Activated CD8-positive, alpha-beta memory T cell treated with anti-CD3 and anti-CD28 coated beads, Interleukin-2, amount 10 ng/mL, durations not matched to agents 7 days and 5 days (primary cell): ENCODE measurements at places on chromosomes 5 and 9. TPM values are rescaled to one million over a fixed set of nuclear protein-coding genes. Genes with fewer than 3 reads are reported as not detected.

GRCh38 chr5:57494104-57495098, 11.8 kb upstream of the ACTBL2 start:
- peak; percentile 59 for DNase-seq
- H3K27ac ChIP-seq = peak overlapping the region; percentile 20
- H3K27me3 ChIP-seq = peaks cover 41% of the 10 kb centered on the region
- no peak overlapping the region for H3K4me3 ChIP-seq
- H3K36me3 ChIP-seq = no peaks in the 10 kb centered on the region

- H3K27ac ChIP-seq = no peak overlapping the region
- H3K4me1 ChIP-seq = no peaks in the 10 kb centered on the region
- no peaks in the 10 kb centered on the region for H3K36me3 ChIP-seq
- no peak overlapping the region for H3K4me3 ChIP-seq
- no peak for DNase-seq
These were observed 337.7 kb downstream of the FBXL7 start for GRCh38 chr5:15837551-15838289.

- peaks cover 72% of the 10 kb centered on the region for H3K27me3 ChIP-seq
- no peak overlapping the region for H3K27ac ChIP-seq
- H3K4me3 ChIP-seq = no peak overlapping the region
- no peak for DNase-seq
- H3K4me1 ChIP-seq = no peaks in the 10 kb centered on the region
These were observed 14.6 kb upstream of the LMX1B start for GRCh38 chr9:126599047-126599650.

DNA sequence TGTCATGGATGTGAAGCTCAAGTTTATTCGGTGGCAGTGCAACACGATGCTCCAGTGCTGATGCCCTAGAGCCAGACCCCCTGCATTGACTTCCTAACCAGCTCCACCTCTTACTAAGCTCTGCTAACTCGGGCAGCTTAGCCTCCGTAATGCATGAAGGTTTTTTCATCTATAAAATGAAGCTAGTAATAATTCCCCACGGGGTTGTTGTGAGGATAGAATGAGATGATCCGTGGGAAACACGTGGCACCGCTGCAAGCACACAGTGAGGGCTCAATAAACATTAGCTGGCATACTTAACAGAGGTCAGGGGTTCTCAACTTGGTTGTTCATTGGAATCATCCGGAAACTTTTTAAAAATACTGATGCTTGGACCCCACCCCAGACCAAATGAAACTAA, 6.8 kb downstream of the ENC1 start:
- DNase-seq = no peak
- no peak overlapping the region for H3K27ac ChIP-seq
- H3K27me3 ChIP-seq = peaks cover 50% of the 10 kb centered on the region
- H3K4me3 ChIP-seq = no peak overlapping the region
- peaks cover 24% of the 10 kb centered on the region for H3K4me1 ChIP-seq

- H3K27ac ChIP-seq = no peak overlapping the region
- DNase-seq = no peak
- H3K4me1 ChIP-seq = no peaks in the 10 kb centered on the region
- peaks cover 15% of the 10 kb centered on the region for H3K27me3 ChIP-seq
These were observed 29.5 kb downstream of the AFAP1L1 start for GRCh38 chr5:149301049-149301743.

DNA sequence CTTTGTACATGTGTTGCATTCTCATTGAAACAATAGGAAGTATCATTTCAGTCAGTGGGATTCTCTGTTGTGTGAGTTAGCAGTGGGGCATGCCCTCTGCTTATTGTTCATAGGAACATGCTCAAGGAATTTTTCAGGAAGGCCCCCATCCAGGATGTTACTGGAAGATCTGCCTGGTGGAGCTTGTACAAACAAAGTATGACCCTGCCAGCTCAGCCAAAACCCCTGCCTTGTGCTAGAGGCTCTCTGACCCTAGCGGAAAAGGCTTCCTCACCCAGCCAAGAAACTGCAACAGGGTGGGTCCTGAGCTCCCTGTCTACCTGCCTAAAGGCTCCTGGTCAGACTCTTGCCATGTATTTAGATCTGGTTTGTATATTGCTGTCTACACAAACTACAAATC, 43.2 kb downstream of the MRRF start:
- no peak overlapping the region for H3K4me3 ChIP-seq
- no peak for DNase-seq
- H3K4me1 ChIP-seq = peaks cover 7% of the 10 kb centered on the region
- H3K27me3 ChIP-seq = no peaks in the 10 kb centered on the region

Gene PDGFRB
- total RNA-seq = 53.3 TPM

Gene ADAMTS19
- not detected for total RNA-seq

Gene AIF1L
- 0.23 TPM for total RNA-seq
